GM12878 (cell line): ENCODE measurements at places on chromosomes 1 and 21.

- no peak for DNase-seq
Measured at GRCh38 chr1:74775735-74776134, 42.8 kb downstream of the TYW3 start.

- no peak for DNase-seq
Measured at GRCh38 chr1:65793359-65793732, 651 bp downstream of the PDE4B start.

DNA sequence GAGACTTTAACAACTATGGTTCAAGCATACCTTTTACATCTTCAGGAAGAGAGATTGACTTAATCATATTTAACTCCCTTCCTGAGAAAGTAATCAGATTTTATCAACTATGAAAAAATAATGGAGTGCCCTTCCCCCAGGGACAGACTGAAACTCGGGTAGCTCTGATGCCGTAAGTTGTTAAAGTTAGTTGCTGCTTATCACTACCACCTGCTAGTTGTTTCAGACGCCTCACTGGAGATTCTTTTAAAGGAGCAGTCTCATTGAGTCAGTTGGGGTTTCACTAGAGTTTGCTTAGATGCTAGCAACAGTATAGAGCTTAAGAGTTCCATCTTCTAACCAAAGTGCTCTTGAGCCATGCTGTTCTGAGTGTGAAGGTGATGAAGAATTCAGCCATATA lies 17.0 kb upstream of the TRAF5 start:
- DNase-seq: no peak

- no peak for DNase-seq
Measured at GRCh38 chr1:243452092-243452491, 196.3 kb downstream of the SDCCAG8 start.

DNA sequence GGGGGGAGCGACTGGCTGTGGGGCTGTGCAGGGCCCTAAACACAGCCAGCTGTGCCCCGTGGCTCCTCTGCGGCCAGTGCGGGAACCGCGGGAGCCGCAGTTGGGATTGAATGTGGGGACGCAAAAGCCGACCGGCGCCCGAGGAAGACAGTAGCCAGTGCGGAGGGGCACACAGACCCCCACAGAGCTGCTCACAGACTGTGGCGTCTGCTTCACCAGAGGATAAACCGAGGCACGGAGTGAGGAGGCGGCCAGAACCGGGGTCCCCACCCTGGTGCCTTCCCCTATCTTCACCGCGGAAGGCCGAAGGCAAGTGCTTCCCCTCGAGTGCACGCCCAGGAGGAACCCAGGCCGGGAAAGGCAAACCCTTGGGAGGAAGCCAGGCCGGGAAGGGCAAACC lies 8.7 kb upstream of the TMEM52 start:
- DNase-seq: no peak

GRCh38 chr21:37546949-37547614 lies 180.5 kb downstream of the DYRK1A start:
- no peak for DNase-seq

DNA sequence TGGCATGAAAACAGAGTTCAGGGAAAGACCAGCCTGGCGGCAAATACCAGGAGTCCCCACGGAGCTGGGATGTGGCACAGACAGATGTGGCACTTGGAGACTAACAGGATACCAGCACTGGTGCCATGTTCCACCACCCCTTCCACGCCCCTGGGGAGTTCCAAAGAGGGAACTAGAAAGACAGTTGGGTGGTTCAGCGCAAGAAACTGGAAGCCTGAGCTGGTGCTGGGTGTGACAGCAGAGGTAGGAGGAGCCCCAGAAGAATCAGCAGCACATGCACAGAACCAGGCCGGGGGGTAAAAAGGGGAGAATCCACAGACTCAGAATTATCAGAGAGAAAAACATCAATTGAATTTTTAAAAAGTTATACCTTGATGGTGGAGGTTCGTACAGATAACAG lies 22.4 kb downstream of the DDX20 start:
- no peak for DNase-seq

GRCh38 chr1:64041371-64042131 lies 161.9 kb upstream of the UBE2U start:
- no peak for DNase-seq

GRCh38 chr1:39293375-39294070 lies 89.0 kb downstream of the MACF1 start:
- no peak for DNase-seq

DNA sequence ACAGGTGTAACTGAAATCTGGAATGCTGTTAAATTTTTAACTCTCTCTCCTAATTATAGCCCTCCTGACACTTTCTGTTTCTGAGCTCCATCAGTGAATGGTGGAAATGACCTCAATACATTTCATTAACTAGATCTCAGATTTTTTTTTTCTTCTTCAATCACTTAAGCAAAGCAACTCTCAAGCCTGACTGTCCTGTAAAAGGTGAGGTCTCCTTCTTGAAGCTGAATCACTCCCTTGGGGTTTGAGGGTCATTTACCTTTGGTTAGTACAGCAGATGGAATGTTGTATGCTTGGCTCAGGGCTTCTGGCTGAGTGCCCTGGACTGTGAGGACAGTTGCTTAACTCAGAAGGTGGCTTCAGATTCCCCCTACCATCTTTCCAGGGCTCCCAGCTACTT lies 518.7 kb downstream of the PTPRC start:
- DNase-seq: no peak

DNA sequence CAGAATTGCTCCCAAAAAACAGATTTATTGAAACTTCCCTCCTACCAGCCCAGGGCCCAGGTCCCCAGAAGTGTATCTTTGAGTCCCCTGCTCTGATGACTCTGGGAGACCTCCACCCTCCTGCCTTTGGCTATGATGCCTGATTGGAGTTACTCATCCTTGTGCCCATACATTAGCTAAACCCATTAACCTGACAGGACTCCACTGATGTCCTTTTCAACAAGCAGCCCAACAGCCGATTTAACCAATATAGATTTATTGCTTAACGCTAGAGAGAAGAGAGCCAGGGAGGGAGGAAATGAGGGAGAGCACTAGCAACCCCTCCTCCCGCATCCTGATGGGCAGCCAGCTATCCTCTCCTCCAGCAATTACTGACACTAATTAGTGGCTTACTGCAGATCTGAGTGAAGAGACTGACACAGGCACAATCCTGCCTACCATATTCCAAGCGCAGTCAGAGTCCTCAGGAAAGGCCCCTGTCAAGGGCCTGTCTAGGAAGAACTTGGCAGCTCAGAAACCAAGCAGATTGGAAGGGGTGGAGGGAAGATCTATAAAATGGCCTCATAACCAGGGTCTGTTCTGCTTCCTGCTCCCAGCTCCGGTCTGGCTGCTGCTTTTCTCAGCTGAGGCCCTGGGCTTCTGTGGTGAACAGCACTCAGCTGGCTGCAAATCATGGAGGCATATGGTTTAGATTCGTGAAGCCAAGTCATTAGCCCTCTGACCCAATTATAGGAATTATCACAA lies 484.5 kb upstream of the DAB1 start:
- DNase-seq: no peak

- no peak for DNase-seq
Measured at GRCh38 chr1:192539297-192540092, 36.1 kb upstream of the RGS1 start.

DNA sequence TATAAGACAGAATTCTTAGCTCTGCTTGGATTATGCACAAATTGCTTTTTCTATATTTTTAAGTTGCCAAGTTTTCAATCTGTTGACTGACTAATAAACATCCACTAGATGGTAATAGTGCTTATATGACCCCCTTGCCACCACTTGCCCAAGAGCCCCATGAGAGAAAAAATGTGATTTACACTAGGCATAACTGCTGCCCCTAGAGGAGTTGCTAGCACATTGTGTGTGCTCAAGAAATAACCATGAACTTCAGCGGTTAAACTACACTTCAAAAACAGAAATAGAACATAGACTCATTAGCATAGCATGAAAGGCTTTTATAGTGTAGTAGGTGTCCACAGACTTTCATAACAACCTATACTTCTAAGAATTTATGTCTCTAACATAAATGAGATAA lies 61.4 kb downstream of the BRINP3 start:
- DNase-seq: no peak

DNA sequence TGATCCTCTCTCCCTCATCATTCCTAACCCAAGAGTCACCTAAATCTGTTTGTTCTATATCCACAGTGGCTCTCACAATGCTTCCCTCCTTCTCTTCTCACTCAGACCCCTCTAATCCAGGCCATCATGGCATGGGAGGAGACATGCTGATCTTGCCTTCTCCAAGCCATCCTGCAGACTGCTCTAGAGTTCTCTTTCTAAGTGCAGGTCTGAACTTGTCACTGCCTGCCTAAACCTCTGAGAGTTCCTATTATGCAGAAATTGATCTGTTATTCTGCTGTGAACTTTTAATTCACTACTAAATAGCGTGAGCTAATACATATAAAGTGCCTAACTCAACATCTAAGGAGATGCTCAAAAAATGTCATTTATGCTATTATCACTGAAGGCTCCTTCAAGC lies 26.8 kb downstream of the LAMC2 start:
- DNase-seq: no peak

DNA sequence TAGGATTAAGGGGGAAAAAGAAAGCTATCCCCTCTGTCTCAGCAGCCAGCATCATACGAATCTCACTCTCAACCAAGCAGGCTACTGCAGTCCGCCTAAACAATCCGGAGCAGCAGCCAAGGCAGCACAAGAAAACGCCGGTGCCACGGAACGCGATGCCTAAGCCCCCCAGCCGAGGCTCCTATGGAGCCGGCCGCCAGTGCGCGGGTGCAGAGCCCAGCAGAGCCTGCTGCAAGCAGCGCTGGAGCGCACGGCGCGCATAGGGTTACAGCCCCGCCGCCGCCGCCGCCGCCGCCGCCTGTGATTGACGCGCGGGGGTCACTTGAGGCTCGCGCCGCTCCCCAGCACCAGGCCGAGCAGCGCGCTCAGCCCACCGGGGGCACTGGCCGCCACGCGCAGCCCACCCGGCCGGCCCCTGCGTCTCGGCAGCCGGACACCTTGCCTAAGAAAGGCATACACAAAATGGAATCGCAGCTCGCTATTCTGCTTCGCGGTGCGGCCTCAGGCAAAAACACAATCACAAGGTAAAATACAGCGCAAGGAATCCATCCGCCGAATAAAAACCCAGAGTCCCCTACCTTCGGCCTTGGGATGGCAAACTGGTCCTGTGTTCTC lies 780 bp downstream of the HIVEP3 start:
- no peak for DNase-seq

GRCh38 chr1:209583408-209583807 lies at the start of gene CAMK1G:
Gene CAMK1G, plus strand, starts transcription at chr1:209583714. Its CDS starts 11,270 bp downstream, at chr1:209594984.
- DNase-seq: no peak

DNA sequence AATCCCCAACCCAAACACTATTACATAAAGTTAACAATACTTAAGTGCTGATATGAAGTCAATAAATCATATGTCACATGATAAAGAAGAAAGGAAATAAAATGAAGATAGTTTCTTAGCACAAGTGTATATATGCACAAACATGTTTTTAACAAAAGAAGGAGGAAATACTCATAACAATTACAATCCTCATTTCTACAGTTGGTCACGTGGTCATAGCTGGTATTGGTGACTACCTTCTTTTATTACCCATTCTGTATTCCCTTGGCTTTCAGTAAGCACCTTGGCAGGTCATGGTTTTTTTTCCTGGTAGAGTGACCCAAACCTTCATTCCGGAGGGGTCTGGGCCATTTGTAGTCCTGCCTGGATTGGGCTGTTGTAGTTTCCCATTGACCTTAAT lies 137.1 kb upstream of the KCND3 start:
- DNase-seq: no peak

- DNase-seq: no peak
Measured at GRCh38 chr1:151106894-151107293, 36.3 kb downstream of the GABPB2 start.

DNA sequence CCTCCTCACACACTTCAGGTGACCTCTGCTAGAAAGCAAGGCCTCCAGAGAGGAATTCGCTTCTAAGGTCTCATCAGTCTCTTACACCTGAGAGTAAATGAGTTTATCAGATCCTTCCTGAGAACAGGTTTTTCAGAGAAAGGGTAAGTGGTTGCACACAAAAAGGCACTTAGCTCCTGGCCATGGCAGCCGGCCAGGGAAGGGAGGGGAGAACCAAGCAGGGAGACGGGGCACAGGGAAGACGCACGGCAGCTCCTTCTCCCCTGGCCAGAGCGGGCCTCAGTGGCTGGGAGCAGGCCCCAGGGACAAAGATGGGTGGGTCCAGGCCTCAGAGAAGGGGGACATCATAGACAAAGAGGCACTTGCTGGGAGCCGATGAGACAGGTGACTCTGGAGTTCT lies 3.6 kb upstream of the TNNT2 start:
- no peak for DNase-seq

DNA sequence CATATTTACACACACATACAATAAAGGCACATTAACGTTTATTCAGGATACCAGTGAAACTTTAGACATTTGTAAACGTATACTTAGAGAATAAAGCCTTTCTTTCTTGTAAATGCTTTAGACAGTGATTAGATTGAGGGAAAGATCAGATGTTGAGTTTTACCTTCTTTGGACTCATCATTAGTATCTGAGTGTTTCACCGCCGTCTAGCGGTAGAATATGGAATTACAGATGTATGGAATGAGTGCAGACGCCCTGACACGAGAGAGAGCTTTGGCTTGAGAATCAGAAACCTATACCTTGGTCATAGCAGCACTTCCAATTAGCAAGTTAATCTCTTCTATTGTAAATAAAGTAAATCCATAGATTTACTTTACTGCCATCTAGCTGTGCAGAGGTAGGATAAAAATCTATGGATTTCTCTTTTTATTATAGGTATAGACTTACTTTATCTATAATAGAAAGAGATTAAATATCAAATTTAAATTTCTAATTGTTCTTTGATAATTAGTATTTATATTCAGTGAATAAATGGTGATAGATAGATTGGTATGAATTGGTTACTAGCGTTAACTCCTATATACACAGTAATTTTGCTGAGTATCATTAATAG lies 12.6 kb downstream of the FLG2 start:
- peak; percentile 9 for DNase-seq

DNA sequence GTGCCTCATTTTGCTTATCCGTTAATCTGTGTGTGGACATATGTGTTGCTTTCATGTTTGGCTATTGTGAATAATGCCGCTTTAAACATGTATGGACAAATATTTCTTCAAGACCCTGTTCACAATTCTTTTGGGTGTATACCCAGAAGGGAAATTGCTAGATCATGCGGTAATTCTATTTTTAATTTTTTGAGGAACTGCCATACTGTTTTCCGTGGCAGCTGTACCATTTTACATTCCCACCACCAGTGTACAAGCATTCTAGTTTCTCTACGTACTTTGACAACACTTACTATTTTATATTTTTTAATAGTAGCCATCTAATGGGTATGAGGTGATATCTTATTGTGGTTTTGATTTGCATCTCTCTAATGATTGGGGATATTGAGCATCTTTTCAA lies 7.1 kb upstream of the NID1 start:
- DNase-seq: no peak

GRCh38 chr1:108050911-108051629 lies 86.1 kb upstream of the VAV3 start:
- no peak for DNase-seq
